ENCODE measurements at places on chromosomes 13 and 19.
A peak's percentile ranks its signal among the peaks of the same experiment; 100 is the strongest.

- DNase-seq: no peak
Measured at GRCh38 chr19:4969772-4970531, 1.0 kb downstream of the KDM4B start.

DNA sequence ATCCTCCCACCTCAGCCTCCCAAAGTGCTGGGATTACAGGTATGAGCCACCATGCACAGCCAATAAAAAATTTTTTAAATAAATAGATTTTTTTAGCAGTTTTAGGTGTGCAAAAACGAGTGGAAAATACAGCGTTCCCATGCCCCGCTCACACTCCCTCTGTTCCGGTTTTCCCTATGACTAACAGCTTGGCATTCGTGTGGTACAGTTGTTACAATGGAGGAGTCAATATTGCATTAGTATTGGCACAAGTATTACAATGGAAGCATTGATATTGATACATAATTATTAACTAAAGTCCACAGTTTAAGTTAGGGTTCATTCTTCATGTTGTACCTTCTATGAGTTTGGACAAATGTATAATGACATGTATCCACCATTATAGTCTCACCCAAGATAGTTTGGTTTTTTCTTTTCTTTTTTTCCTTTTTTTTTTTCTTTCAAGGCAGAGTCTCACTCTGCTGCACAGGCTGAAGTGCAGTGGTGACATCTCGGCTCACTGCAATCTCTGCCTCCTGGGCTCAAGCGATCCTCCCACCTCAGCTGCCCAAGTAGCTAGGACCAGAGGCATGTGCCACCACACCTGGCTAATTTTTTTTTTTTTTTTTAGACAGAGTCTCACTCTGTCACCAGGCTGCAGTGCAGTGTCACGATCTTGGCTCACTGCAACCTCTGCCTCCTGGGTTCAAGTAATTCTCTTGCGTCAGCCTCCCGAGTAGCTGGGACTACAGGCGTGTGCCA is 15.4 kb upstream of the RAB20 start:
- no peak for DNase-seq

- DNase-seq: no peak
Measured at GRCh38 chr19:16628984-16629691, 1.1 kb upstream of the MED26 start.

GRCh38 chr13:112791663-112792440 is 102.0 kb downstream of the ATP11A start:
- DNase-seq: no peak

DNA sequence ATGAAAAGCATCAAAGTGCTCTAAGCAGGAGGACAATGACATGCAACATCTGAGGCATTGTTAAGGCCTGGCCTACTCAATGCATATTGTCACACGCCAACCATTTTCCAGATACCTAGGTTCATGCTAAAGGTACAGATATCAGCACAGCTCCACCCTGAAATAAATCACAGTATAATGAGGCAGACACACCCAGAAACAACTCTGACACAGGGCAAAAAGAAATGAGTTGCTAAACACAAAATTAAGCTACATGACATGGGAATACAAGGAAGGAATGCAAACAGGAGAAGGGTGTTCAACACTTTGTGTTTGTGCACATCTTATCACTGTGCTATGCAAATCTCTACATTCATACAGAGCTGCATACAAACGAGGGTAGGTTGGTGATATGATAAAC is 86.5 kb downstream of the EPSTI1 start:
- DNase-seq: no peak

GRCh38 chr19:17220207-17220758 is 5.1 kb downstream of the USE1 start:
- DNase-seq: peak; percentile 36

GRCh38 chr19:19342086-19343015 is 21.7 kb downstream of the MAU2 start:
- DNase-seq: no peak

DNA sequence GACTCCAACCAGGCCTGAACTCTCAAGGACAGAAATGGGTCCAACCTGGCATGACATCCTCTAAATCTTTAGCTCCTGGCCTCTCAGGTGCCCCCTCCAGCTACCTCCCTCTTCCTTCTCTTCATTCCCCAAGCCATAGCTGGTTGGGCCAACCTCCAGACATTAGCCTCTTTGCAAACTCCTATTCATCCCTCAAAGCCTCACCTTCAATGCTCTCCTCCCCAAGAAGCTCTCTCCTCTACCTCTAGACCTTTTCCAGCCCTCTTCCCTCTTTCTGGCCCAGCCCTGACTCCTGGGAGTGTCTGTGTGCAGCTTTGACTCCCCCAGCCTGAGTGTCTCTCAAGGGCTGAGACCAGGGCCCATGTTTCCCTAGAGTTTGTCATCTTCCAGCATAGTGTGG is 5.3 kb upstream of the HOMER3 start:
- no peak for DNase-seq

- no peak for DNase-seq
Measured at GRCh38 chr19:56119582-56119978, 1.5 kb downstream of the ZNF787 start.

GRCh38 chr13:94534166-94534565 is 54.7 kb upstream of the DCT start:
- DNase-seq: no peak

GRCh38 chr19:33671211-33671610 is 49.5 kb downstream of the CHST8 start:
- DNase-seq: no peak

DNA sequence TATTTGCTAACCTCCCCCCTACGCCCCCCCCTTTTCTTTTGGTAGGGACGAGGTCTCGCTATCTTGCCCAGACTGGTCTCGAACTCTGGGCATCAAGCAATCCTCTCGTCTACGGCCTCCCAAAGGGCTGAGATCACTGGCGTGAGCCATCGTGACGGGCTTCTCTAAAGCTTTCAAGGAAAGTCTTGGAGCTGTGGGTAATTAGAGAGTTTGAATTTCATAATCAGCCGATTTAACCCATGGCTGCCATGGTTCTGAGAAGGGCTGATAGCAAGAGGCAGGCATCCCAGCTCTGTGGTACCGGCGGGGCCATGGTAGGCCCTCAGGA is 679 bp upstream of the ABHD8 start:
- no peak for DNase-seq

DNA sequence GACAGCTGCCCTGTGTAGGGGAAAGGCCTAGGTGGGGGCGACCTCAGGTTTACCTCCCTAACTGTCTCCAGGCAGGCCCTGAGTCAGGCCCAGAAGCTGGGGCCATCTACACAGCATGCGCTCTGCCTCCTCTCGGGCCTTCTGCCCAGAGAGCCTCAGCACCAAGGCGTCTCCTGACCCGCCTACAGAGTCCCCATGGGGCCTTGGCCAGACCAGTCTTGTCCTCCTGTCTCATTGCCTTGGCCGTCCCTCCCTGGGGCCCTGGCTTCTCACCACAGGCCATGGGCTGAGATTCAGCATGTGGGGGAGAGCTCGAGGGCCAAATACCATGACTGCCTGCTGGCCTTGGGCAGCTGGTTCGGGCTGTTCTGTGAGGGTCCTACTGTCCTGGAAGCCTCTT is 59.0 kb downstream of the SMARCA4 start:
- no peak for DNase-seq

DNA sequence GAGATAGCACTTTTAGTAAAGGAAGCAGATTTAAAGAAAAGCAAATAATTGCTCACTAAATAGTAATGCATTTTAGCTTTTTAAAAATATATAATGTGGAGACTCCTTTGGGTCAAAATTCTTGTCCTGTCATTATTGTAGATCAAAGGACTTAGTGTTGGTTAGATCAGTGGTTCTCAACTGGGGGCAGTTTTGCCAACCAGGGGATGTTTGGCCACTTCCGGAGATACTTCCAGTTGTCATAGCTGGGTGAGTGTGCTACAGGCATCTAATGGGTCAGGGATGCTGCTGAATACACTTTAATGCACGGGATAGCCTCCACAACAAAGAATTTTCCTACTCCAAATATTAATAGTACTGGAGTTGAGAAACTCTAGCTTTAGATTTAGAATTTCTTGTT is 126.8 kb downstream of the LMO7 start:
- DNase-seq: no peak

DNA sequence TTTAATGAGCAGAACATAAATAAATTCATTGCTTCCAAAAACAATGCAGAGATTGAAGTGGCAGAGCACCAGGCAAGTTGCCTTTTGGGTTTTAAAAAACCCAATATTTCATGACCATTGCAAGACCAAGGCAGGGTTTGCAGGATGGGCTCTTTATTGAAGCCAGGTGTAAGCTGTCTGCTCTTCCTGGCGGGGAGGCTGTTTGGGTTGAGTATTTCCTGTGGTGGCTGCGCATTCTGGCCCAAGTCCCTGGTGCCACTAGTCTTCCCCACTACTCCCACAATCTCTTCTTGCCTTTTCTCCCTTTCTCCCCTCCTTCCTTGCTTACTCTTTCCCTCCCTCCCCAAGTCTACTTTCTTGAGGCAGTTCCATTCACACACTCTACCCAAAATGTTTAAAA is 116.4 kb downstream of the AKAP11 start:
- DNase-seq: no peak

DNA sequence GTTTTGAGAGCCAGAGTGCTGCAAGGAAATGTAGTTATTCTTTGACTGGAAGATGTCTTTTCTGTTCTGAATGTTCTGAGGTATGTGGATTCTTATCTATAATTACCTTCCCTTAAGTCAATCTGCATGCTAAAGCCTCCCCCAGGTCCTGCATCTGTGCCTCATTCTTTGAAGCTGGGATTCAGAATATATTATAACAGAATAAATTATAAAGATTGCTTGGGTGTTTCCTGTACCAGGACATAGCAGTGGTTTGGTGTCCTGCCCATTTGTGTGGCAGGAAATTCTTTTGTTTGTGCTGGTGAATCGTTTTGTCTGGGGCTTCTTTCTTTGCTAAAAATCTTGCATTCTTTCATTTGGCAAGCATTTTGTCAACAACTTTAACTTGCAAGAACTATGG is 60.2 kb downstream of the ITGBL1 start:
- DNase-seq: no peak

- DNase-seq: no peak
Measured at GRCh38 chr13:40060296-40061007, 405.0 kb downstream of the COG6 start.

- peak; percentile 68 for DNase-seq
Measured at GRCh38 chr19:10565028-10565566, 713 bp downstream of the KRI1 start.

DNA sequence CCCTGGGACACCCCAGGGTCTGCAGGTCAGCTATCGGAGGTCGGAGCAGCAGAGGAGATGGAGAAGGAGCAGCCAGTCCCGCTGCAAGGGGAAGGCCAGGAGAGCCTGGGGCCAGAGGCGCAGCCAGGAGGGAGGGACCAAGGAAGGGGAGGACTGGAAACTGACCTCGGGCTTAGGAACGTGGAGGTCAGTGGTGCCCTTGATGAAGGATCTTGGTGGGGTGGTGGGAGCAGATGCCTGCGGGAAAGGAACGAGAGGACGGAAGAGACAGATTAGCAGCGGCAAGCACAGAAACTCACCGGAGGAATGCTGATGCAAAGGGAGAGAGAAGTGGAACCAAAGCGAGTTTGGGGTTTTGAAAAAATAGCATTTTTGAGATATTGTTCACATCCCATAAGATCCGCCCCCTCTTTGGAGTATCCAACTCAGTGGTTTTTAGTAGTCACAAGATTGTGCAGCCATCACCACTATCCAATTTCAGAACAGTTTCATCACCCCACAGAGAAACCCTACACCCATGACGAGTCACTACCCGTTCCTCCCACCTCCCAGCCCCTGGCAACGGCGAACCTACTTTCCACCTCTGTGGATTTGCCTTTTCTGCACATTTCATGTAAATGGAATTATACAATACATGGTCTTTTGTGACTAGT is 22.1 kb downstream of the PLEKHF1 start:
- DNase-seq: no peak

DNA sequence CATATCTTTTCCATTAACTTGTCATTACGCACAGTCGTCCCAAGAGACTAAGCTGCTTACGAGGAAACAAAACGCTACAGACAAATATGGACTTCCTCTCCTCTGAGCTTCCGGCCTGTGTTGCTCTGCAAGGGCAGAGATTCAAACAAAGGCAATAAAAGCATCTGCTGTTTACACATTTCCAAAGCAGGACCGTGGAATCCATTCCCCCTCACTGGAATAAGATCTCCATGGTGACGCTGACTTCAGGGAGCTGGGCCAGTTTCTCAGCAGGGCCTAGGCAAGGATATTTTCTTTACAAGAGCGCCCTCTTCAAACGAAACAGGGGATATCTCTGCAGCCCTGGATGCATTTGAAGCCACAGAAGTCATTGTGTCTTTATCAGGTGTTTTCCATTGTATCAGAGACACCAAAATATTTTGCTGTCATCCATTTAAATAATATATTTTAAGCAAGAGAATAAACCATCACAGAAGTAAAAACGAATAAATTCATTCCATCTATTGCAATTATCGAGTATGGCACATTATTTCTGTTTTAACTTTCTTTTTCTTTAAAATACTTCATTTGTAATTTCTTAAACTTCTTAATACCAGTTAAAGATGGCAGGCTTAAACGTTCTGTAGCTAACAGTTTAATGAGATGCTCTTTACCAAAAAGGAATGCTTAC is 177.5 kb downstream of the DCLK1 start:
- no peak for DNase-seq

- DNase-seq: no peak
Measured at GRCh38 chr13:26310470-26310869, 56.5 kb downstream of the CDK8 start.

GRCh38 chr13:45621950-45622349 is 6.4 kb upstream of the ERICH6B start:
- DNase-seq: no peak

DNA sequence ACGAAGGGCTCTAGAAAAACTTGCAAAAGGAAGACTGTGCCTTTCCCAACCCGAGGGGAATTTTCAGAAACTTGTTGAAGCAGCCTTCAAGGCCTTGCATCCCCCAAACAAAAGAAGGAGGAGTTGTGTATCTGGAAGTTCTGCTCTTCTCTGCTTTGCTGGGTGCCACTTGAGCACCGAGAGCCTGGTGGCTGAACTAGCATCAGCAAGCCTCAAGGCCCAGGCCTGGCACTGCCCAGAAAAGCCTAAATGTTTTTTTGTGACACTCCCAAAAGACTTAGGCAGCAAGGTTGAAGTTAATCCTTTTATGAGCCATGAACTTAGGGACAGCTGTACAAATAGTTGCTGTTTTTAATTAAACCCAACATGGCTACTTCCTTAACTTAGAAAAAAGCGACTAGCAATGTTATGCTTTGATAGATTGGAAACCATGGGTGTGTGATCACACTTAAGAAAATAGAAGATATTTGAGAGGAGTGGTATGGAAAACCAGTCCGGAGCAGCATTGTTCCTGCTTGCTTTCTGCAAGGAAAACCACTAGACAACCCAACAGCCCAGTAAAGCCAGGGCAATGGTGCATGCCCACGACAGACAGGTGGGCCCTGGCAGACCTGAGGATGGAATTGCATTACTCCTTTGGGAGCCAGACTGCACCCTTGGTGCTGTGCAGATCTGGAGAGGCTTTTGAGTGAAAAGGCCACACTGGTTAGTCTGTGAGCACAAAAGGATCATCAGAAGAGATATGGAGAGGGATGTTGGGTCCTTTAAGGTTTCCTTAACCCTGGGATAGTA is 788 bp upstream of the DLEU7 start:
- no peak for DNase-seq

DNA sequence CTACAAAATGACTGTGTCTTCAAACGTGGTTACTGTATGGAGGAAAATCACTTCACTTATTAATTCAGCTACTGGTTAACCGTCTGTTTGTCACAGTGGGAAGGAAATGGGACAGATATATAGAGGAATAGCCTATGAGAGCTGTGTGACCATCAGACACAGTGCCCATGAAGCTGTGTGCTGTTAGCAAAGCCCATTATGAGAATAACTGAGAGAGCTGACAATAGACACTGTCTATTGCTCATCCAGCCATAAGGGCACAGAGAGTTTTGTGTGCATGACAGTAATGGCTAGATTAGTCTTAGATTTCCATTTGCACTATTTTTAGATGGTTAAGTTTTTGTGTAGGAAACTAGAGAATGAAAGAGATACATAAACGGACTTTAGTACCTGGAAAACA is 64.1 kb upstream of the POSTN start:
- no peak for DNase-seq
